ENCODE measurements at places on chromosomes 13 and 19. TPM values are rescaled to one million over a fixed set of nuclear protein-coding genes. Genes with fewer than 3 reads are reported as not detected.

IGFLR1 gene
- 0.72 TPM for total RNA-seq

GRCh38 chr19:29525901-29526729 is at the start of gene VSTM2B:
VSTM2B (plus strand) TSS chr19:29525994; CDS start chr19:29526584, 590 bp downstream.
- peak; percentile 87 for DNase-seq

DNA sequence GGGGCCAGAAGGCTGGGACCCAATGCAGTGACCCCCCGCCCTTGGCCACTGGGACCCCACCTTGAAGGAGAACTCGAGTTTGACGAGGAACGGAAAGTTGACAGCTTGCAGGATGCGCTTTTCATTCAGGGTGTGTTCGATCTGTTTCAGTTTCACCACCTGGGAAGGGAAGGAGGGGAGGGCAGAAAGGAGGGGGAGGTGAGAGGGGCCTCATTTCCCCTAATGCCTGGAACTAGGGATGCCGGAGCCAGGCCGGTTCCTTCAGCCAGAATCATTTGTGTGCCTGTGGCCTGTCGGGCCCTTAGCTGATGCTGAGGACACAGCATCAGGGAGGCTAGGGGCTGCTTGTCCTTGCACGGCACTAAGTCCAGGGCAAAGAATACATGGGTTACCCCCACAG is 12.2 kb upstream of the SAMD1 start:
- DNase-seq, result peak; percentile 56

ZNF563 gene
- total RNA-seq, result 4.4 TPM

DNA sequence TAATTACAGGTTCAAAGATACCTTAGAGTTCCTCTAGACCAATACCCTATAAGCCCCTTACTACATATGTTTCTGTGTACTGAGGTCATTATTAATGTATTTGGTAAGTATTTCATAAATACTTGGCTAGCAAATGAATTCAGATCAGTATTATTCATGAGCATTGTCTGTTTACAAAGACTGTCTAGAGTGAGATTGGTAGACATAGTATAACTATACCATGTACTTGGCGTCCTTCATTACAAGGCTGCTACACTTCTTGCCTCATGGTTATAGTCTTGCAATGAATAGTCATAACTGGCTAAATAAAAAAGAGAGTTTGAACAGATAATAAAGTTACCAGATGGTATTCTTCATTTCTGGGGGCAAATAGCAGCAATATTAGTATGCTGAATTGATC is 12.1 kb downstream of the SETDB2 start:
- no peak for DNase-seq

GRCh38 chr19:47247308-47247990 is 8.9 kb upstream of the CCDC9 start:
- peak; percentile 96 for DNase-seq

- no peak for DNase-seq
Measured at GRCh38 chr13:49859560-49859959, 67.1 kb upstream of the KPNA3 start.

DNA sequence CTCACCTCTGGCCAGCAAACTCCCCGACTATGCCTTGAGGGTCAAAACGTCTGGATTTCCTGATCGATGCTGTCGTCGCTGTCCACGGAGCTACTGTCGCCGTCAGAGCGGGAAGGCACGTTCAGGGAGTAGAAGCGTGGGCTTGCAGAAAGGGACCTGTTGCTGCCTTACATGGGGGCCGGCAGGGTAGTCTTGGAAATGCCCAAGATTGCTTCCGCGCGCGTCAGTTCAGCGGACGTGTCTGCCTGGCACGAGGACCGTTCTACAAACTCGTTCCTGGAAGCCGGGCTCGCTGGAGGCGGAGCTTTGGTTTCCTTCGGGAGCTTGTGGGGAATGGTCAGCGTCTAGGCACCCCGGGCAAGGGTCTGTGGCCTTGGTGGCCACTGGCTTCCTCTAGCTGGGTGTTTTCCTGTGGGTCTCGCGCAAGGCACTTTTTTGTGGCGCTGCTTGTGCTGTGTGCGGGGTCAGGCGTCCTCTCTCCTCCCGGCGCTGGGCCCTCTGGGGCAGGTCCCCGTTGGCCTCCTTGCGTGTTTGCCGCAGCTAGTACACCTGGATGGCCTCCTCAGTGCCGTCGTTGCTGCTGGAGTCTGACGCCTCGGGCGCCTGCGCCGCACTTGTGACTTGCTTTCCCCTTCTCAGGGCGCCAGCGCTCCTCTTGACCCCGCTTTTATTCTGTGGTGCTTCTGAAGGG is 15.4 kb downstream of the RB1 start:
- DNase-seq, result peak; percentile 66

DNA sequence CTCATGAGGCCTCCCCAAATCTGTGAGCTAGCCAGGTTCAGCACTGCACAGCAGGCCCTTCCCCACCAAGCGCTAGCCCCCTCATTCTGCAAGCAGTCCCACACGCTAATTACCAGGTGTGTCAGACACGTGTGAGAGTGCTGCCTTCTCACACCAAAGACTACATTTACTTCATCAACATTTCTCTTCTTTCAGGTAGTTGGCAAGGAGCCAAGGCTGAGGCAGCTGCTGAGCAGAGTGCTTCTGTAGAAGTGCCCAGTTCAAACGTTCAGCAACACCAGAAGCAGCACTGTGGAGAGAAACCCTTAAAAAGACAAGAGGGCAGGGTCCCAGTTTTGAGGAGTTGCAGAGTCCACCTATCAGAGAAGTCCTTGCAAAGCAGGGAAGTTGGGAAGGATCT is 6.4 kb downstream of the ZNF773 start:
- no peak for DNase-seq

DNA sequence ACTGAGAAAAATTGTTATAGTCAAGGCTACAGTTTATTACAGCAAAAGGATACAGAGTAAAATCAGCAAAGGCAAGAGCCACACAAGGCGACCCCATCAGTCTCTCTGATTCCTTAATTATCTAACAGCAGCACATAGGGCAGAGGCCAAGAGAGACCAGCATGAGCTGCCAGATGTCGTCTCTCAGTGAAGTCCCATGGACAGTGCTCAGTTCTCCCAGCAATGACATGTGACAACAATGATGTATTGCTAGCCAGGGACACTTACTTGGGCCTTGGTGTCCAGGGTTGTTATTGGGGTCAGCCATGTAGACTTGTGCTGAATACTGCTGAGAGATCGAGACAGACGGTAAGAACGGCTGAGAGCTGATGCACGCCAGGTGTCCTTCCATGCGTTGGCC is 22.3 kb downstream of the ZSWIM9 start:
- no peak for DNase-seq

GRCh38 chr13:36706755-36707154 is 32.9 kb downstream of the SERTM1 start:
- peak; percentile 74 for DNase-seq

- no peak for DNase-seq
Measured at GRCh38 chr19:56261145-56261544, 11.4 kb upstream of the EDDM13 start.

F2RL3 gene
- total RNA-seq, result under 0.01 TPM

GRCh38 chr13:76380446-76381065 is 505.6 kb downstream of the KCTD12 start:
- no peak for DNase-seq

DNA sequence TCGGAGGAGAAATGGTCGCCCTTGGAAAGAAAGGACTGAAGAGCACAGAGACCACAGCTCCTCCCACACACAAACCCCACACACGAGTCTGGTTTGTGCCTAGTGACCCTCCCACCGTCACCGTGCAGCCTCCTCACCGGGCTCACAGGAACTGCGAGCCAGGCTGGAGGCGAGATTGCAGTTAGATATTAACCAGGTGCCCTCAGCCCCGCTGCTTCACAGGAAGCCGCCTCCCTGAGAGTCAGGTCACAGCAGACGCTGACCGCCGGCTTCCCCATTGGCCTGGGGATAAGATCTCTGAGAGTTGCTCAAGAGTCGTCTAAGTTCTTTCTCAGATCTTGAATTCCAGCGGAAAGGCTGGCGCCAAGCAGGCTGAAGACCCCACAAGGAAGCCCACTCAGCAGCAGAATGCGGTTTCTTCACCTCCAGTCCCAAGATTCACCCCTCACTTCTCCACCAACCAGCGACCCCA is 870 bp downstream of the ZNF44 start:
- peak; percentile 71 for DNase-seq

GNG8 gene
- not detected for total RNA-seq

DNA sequence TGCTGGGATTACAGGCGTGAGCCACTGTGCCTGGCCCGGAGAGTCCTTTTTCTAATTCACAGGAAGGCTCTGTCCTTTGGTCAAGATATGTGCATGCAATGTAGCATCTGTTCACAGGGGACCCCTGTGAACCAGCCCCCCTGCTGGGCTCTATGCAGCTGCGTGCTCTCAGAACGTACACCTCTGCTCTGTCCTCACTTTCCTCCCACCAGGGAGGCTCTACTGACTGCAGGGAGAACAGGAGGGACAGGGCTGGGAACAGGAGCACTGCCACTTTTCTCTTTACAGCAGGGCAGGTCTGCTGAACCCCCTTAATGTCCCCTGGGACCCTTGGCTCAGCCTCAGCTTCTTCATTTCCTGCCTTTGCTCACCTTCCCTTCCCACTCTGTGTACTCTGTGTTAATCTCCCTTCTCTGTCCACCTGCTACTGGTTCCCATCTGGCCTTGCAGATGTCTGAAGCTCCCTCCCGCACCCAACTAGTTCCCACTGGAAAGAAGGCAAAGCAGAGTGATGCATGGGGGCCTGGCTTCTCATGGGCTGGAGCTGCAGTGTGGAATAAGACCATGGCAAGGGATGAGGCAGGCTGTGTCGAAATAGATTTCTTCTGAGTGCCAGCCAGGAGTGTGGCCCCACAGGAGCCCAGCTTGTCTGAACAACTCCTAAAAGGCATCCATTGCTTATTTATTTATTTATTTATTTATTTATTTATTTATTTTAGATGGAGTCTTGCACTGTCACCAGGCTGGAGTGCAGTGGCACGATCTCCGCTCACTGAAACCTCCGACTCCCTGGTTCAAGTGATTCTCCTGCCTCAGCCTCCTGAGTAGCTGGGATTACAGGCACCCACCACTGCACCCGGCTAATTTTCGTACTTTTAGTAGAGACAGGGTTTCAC is 7.2 kb downstream of the ADGRE2 start:
- peak; percentile 54 for DNase-seq

PLPP2 gene
- 1.1 TPM for total RNA-seq

DNA sequence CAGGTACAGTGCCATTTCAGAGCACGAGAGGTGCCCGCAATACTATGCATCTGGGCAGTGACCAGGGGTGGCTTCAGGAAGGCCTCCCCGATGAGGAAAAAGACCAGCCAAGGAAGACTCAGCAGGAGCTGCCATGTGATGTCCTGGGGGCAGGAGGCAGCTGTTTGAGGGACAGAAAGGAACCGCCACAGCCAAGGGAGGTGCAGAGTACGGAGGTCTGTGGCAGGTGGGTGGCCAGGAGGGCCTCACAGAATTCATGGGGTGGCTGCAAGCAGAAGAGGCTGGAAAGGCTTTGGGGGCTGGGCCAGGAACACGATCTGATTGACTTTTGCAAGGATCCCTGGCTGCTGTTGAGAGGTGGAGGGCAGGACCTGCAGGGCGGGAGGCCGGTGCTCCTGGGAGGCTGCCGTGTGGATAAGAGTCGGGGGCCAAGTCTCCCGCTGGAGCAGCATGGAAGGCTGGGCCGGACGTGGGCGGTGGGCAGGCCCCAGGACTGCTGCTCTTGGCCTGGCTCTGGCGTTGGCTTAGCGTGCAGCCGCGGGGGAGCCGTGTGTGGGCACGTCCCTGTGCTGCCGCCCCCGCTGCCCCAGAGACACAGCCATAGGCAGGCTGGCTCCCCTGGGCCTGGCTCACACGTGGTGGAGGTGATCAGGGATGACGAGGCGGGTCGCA is 29.1 kb downstream of the CEBPA start:
- DNase-seq, result no peak
